ENCODE measurements at places on chromosomes 4 and X.

- no peak for DNase-seq
Observed at GRCh38 chr4:168632301-168632725, 135.5 kb downstream of the PALLD start.

DNA sequence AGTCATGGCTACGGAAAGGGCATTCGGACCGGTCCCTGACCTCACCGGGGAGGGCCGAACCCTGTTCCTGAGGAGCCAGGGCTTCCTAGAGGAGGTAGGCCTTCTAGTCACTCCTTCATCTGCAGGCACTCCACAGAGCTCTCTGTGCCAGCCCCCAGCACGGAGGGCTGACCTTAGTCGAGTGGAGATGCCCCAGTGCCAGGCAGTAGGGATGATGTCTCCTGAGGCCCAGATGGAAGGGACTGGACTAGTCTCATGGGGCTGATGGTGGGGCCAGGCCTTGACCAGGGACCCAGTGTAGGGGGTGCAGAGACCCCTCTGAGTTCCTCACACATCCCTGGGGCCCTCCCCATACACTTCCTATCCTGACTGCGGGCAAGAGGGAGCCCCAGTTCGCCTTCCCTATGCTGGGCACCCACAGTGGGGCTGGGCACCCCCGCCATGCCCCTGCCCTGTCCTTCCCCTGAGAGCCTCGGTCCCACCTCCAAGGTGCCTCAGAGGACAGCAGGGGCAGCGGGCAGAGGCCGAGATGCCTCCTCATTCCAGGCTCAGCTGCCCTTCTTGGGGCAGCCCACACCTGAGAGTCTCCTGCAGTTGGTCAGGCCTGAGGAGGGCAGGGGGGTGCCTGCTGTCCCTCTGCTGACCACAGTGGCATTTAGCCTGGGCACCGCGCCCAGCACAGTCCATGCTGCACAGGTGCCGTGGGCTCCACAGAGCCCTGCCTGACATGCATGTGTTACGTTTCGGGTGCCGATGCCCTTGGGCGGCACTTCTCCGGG is 1.4 kb upstream of the MSANTD1 start:
- DNase-seq, result no peak

- DNase-seq, result peak; percentile 51
Observed at GRCh38 chrX:11750046-11750445, 8.0 kb upstream of the MSL3 start.

DNA sequence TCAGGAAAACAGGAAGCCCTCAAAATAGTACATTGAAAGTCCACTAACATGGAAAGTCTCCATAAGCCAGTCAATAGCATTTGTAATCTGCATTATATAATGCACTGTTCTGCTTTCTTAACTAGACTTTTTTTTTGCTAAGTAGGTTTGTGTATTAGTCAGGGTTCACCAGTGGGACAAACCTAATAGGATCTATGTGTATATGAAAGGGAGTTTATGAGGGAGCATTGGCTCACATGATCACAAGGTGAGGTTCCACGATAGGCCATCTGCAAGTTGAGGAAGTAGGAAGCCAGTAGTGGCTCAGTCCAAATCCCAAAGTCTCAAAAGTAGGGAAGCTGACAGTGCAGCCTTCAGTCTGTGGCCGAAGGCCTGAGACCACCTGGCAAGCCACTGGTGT is 116.0 kb downstream of the MXRA5 start:
- DNase-seq, result no peak

DNA sequence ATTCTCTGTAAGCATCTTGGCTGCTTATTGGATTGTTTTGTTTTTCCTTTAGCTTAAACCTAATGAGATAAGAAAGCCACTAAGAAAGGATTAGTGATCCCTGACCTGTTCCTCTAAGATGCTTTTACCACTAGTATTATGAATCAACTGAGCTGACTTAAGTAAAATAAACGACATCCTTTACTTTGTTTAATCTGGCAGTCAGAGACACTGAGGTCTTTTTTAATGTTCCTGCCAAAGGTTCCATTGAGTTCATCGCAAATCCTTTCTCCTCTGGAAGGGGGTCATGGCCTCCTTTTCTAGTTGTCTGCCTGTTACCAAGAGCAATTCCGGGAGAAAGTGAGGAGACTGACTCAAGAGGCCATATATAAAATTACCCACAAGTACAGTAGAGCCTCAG is 1038.3 kb upstream of the SLIT2 start:
- no peak for DNase-seq

DNA sequence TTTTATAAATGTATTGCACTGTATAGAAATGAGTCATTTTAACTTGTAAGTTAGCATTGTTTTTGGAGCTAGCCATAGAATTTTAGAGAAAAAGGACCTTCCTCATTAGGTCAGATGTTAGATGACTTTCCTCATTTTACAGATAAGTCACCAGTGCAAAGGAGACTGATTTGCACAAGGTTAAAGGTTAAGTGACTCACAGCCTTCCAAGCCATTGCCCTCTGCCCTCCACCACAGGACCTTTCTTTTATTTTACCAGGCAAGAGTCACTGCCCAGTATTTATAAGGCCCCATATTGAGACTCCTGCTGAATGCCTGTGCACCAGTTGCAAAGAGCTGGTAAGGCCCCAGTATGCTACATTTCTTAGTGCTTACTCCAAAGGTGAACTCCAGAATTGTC is 4.2 kb upstream of the ABCG2 start:
- no peak for DNase-seq

- no peak for DNase-seq
Observed at GRCh38 chrX:781224-782204, 150.9 kb downstream of the SHOX start.

DNA sequence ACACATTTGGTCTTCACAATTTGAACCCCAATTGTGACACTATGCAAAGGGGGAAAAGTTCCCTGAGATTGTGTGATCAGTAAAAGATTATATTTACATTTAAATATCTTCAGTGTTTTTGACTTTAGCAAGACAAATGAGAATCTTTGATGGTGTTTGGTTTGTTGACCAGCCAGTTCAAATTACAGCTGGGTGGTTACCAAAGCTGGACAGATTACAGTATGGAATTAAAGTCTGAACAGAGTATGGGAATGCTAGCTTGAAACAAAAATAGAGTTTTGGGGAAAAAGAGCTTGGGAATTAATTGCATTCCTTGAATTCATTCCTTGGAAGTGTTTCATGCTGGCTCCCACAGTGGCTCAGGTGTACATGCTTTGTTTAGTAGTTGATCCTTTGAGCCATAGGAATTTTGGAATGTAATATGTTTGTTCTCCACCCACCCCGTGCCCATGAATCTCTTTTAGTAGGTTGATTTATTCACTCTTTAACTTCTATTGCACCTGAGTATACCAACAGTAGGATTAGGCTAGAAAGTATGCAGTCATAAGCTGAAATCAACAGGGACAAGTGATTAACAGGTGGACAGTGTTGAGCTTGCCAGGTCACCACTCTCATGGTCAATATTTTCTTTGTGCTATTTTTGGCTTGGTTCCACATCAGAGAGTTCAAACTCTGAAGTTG is 81.1 kb upstream of the HELT start:
- DNase-seq, result no peak

DNA sequence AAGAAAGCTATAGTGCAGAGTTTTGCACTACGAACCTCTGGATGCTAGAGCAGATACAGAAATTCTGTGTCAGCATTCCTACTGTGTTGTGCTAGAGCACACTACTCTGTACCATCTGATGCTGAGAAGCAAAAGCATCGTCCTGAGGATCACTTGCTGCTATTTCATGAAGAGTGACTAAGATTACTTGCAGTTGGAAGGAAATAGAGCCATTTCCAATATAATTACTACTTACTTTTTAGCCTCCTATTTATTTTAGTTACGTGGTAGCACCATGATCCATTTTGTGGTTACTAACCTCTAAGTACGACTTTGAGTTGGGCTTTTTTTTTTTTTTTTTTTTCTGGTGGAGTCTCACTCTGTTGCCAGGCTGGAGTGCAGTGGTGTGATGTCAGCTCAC is 226.7 kb downstream of the PALLD start:
- DNase-seq, result no peak

DNA sequence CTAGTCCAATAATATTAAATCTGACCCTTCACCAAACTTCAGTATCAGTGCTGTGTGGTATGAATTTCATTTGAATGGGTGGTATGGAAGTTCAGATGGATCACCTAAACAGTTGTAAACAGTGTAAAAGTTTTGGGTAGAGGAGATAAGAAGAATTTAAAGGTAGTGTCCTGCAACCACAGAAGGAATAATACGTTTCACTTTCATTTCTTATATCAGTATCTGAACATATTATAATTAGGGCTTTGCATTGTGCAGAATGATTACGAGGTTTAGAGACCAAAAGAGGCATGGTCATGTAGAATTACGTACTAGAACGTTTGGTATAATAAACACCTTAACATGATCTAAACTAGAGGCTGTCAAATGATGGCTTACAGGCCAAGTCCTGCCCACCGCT is 116.1 kb downstream of the PDLIM5 start:
- no peak for DNase-seq

GRCh38 chrX:124488412-124489161 is 142.2 kb downstream of the SH2D1A start:
- DNase-seq, result no peak

DNA sequence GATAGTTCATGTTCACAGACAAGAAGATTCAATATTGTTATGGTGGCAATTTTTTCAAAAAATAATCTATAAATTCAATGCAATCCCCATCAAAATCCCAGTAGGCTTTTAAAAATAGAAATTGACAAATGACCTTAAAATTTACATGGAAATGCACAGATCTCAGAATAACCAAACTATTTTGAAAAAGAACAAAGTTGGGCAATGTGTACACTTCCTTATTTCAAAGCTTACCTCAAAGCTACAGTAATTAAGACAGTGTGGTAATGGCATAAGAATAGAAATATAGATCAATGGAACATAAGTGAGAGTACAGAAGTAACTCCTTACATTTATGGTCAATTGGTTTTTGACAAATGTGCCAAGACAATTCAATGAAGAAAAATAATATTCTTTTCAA is 39.0 kb downstream of the FRMD7 start:
- DNase-seq, result peak; percentile 32

DNA sequence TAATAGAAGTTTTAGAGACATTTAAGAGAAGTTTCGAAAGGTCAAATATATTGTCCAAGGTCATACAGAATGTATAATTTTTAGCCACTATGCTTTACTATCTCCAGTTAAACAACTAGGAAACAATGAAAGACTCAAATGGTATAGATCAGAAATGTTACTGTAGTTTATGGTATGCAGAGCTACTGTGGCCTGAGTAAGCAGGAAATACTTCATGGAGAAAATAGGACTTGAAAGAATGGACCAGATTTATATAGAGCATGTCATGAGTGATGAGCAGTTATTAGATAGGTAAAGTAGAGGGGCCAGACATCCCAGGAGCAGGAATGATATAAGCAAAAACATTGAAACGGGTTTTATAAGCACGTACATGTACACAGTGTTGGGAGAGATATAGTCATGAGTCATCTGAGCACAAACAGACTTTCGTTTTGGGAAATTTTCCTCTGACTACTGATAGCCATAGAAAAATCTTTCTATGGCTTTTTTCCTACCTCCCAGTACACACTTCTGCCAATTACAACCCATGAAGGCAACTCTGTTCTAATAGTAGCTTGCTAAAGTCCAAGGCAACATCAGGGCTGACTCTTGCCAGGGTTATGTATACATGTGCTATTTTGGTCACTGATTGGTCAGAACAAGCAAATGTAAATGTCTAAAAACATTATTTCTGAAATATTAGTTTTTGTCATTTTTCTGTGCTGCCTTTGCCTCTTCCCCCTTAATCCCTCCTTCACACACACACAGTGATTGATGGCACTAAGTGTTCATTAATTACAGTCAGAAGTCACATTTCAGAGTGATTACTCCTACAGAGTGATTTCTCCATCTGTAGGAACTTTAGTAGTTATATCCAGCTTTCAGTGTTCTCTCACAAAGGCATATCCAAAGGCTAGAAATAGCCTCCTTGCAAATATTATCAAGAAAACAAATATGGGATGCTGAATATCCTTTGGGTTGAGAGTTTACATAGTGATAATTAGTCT is 198.7 kb downstream of the ENOX2 start:
- no peak for DNase-seq

DNA sequence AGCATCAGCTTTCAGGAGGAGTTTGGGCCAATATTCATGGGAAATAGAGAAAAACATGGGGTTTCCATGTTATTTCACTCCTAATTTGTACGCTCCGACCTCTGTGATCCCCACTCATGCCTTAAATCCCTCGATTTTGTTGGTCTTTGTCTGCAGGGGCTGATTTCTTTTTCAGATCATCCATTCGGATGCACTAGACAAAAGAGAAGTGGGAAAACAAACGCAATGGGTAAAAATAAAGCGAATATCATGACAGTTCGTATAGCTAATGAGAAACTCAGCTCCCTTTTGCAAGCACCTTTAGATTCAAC is 139.1 kb upstream of the PLAC1 start:
- no peak for DNase-seq

- no peak for DNase-seq
Observed at GRCh38 chrX:101397779-101398178, 7.0 kb downstream of the RPL36A start.

GRCh38 chrX:73930300-73930699 is 367.3 kb downstream of the CHIC1 start:
- DNase-seq, result no peak

GRCh38 chr4:1113311-1114009 is at the start of gene RNF212:
Gene RNF212 (minus strand): TSS chr4:1113564. CDS start chr4:1113464, 100 bp downstream.
- DNase-seq, result no peak

DNA sequence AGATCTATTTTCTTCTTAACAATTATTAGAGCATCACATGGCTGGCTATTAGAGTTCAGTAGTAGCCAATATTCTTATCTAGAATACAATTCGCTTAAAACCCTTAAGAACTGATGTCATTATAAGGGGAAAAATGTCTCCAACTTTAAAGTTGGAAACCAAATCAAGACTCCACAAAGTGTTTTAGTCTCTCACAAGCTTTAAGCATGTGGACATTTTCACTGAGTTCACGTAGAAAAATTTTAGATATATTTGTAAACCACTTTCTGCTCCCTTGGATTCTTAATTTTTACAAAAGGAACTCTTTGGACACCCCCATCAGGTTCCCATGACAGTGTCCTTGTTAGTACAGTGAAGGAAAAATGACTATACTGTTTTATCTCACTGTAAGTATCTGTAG is 123.9 kb upstream of the NAP1L5 start:
- DNase-seq, result no peak

- no peak for DNase-seq
Observed at GRCh38 chrX:134419784-134420183, 40.2 kb upstream of the HPRT1 start.

- no peak for DNase-seq
Observed at GRCh38 chrX:66203114-66203513, 39.1 kb downstream of the HEPH start.

- peak; percentile 8 for DNase-seq
Observed at GRCh38 chrX:151488677-151489076, 74.8 kb upstream of the PASD1 start.

DNA sequence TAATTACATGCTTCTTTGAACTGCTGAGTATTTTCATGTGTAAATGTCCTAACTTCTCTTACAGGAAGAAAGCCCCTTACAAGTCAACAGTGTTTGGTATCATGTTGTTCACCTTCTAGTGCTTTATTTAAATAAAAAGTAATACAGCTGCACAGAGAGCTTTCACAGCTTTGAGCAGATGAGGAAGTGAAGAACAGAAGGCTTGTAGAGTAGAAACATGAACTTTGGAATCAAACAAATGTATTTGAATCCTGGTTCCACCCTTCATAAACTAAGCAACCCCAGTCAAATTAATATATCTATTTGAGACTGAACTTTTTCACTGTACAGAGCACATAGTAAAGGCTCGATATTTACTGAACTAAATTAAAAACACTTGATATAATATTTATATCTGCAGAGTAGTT is 120.5 kb downstream of the CAMK2D start:
- DNase-seq, result no peak

Measured in AML-193 (cell line).